Stimulated activated naive CD4-positive, alpha-beta T cell treated with Interleukin-2 at 50 U/mL for 16 hours (primary cell): ENCODE measurements at places on chromosomes 3 and 15.
A peak's percentile ranks its signal among the peaks of the same experiment; 100 is the strongest.

- DNase-seq, result no peak
These were observed 41.9 kb downstream of the EPHB1 start for GRCh38 chr3:134836921-134837320.

- DNase-seq, result no peak
These were observed 283.7 kb downstream of the ROBO2 start for GRCh38 chr3:77323626-77324025.

- no peak for DNase-seq
These were observed 418.8 kb downstream of the OTOL1 start for GRCh38 chr3:161915418-161915750.

DNA sequence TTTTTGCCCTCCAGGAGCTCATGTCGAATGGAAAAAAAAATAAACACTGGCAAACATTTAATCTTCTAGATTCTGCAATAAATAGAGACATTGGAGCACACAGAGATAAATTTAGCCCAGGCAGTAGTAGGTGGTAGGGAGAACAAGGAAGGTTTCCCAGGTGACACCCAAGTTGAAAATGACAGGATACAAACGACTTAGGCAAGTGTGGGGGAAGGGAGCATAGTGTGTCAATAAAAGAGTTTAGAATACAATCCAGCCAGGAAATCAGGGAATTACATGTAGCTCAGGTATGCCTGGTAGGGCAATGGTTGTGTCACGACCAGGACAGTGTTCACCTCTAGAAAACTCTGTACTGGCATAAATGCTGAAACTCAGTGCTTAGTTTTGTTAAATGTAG lies 364.6 kb upstream of the AGTR1 start:
- no peak for DNase-seq

DNA sequence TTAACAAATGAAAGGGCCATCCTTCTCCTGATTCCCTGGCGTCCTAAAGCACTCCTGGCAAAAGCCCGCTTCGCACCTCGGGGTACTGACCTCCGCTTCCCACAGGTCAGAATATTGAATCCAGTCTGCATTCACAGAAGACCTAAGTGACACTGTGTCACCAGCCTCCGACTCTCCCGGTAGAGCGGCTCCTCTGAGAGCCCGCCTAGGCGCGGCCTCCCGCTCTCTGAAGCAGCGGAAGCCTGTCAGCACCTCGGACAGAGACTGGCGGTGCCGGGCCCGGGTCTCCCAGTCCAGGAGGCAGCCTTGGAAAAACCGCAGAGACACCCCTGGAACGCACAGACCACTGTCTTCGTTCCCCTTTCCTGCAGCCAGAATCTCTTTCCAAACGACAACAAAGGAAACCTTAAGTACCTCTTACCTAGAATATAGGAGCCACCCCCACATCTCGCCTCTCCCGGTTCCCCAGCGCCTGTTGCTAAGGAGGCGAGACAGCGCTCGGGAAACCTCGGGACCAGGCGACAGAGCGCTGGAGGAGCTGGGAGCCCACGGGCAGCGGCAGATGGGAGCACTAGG lies 1.2 kb downstream of the GABRB3 start:
- DNase-seq, result no peak

GRCh38 chr3:185757176-185757575 lies 67.7 kb downstream of the IGF2BP2 start:
- DNase-seq, result no peak

DNA sequence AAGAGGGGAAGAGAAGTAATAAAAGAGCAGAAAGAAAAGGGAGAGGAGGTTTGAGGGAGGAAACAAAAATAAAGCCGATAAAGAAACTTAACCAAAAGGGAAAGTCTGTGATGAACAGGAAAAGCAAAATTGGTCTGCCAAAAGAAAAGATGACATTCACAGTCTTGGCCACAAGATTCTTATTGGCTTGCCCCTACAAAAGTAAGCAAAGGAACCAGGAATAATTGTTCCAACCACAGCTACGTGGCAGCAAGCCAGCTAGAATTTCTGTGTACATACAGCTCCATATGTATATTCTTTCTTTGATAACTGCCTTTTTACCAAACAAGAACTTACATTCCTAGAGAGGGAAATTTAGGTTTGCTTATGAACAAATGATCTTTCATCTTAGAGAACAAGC lies 79.6 kb downstream of the MLH1 start:
- no peak for DNase-seq

GRCh38 chr3:47611576-47611975 lies 32.9 kb upstream of the CSPG5 start:
- no peak for DNase-seq

DNA sequence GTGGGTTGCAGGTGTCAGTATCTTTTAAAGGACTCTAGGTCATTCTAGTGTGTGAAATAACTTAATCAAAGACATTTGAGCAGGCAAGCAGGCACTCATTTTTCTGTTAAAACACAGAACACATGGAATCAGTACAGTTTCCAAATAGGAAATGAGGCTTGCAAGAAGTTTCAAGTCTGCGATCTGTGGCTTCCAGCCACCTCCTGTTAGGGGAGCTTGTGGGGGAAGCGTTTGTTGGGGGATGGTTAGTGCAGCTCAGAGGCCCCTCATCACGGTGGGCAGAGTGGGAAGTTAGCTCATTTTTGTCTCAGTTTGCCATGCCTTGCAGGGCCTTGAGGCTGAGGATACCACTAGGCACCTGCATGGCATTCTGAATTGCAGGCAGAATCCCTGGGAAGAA lies 59.9 kb downstream of the SLC6A11 start:
- no peak for DNase-seq

DNA sequence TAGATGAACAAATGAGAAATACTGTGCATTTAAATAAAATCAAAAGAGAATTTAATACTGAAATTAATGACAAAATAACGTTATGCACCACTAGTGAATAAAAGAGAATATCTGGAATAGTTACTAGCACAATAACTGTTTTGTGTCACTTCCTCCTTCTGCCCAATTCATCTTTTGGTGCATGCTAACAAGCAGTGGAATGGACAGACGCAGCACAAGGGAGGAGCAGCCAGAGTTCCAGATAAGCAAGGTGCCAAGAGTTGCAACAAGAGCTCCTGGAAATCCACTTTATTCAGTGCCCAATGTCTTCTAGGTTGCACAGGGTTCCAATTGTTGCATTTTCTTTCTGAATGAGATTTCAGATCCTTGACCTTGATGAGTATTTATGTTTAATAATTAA lies 66.5 kb upstream of the PLXND1 start:
- no peak for DNase-seq

DNA sequence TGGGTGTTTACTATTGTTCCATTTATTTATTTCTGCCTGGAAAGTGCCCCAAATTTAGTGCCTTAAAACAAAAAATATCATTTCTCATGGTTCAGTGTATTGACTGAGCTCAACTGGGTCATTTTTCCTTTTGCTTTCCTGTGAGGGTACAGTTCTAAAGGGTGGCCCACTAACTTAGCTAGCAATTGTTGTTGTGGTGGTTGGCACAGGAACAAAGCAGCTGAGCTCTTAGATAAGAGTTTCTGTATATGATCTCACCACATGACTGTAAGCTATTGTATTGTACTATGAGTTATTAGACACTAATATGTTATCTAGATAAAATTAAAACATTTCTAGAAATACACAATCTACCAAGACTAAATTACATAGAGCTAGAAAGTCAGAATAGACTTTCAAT lies 1283.7 kb downstream of the OTOL1 start:
- DNase-seq, result no peak

GRCh38 chr3:20054549-20054987 lies 14.3 kb downstream of the KAT2B start:
- DNase-seq, result peak; percentile 81

GRCh38 chr3:112561484-112561733 lies 353 bp downstream of the ATG3 start:
- peak; percentile 87 for DNase-seq

DNA sequence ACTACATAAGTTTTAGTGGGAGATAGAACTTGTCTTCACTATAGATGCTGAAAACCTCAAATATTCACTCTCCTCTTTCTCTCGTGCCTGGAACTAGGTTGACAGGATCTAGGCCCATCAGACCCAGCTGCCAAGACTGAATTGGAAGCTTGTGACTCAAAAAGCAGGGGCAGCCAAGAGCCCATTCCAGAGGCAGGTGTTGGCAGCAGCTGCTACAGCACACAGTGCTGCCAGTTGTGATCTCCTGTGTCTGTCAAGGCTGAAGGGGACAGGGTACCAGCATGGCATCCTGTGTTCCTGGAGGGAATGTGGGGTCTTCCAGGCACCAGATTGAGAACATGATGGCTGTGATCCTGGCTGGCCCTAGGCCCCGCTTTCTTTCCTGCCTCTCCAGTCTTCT lies 92.5 kb upstream of the MB21D2 start:
- DNase-seq, result no peak

DNA sequence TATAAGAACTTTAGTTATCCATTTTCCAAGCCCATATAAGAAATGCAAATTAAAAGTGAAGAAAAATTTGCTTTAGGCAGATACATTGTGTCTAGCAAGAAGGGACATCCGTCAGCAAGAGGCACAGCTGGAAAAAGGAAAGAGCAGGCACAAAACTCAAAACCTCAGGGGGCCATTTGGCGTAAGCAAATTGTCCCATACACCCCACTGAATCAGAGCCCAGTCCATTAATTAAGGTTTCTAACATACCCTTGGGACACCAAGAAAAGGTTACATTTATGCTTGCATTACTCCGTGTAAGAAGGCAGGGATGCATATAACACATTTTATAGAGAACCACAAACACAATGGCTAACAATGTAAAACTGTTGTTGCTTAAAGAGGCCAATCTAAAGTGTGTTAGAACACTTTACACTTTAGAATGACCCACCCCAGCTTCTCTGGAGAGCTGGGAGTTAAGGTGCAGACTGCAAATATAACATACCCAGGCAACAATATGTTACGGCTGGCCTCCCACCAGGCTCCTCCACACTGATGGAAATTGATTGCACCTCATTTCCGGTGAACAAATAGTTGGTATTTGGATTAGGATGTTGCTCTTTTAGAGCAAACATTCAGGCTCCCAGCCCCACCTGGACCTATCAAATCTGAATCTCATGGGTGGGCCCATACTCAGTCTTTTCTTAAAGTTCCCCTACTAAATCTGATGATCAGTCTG lies 23.2 kb downstream of the SEMA5B start:
- no peak for DNase-seq

DNA sequence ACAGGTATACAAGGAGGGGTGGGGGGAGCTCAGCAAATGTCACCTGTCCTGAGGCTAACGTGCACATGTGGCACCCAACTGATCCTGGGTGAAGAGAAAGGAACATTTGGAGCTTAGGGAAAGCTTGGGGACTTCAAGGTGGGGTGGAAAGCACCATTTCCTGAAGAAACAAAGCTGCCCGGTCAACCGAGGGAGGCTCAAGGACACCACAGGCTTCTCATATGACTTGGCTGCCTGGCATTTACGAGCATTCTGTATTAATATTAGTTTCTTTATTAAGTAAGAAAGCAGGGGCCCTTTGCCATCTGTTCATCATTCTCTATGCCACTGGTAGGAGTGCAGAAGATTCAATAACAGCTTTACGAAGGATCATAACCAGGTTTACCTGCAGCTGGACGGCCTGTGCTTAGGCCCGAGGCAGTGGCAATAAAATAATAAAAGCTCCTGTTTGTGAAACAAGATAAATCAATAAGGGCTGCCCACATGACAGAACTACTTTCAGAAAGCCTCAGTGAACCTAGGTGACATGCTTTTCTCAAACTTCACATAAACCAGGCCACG lies 54.0 kb downstream of the ETV5 start:
- DNase-seq, result no peak

GRCh38 chr3:171821044-171821443 lies 10.8 kb upstream of the PLD1 start:
- no peak for DNase-seq

DNA sequence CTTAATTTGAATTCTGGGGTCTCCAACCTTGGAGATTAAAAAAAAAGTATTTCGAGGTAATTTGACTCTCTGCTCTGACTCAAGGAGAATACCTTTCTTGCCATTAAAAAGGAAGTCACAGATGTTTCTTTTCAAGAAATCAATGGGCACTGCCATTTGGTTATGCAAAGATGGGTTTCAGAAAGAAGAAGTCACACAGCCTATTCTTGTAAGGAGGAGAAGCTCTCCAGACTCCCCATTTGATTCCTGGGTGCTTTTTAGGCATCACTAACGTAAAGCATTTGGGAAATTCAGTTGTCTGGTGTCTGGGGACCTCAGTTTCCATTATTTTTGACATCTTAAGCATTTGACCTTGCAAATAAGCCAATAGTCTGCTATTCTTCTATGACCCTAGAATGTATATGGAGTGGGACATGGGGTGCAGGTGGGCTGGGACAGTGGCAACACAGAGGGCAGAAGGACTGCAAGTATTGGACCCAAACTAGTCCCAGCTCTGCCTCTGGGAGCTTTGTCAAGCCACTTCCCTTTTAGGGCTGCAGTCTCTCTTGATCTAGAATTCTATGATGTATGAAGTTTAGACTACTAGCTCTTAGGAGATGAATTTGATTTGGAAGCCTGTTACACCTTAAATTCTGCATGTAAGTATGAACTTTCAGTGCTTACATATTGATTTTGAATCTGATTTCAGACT lies 27.8 kb downstream of the IL5RA start:
- DNase-seq, result no peak
